Activated CD4-positive, alpha-beta T cell treated with anti-CD3 and anti-CD28 coated beads, Interleukin-2, amount 10 ng/mL, durations not matched to agents 7 days and 5 days (primary cell): ENCODE measurements at places on chromosomes 7 and 10.

GRCh38 chr7:124655990-124656389 is 109.6 kb downstream of the GPR37 start:
- no peaks in the 10 kb centered on the region for H3K4me1 ChIP-seq
- H3K27me3 ChIP-seq: no peaks in the 10 kb centered on the region
- H3K36me3 ChIP-seq: no peaks in the 10 kb centered on the region
- DNase-seq: no peak
- no peak overlapping the region for H3K4me3 ChIP-seq

DNA sequence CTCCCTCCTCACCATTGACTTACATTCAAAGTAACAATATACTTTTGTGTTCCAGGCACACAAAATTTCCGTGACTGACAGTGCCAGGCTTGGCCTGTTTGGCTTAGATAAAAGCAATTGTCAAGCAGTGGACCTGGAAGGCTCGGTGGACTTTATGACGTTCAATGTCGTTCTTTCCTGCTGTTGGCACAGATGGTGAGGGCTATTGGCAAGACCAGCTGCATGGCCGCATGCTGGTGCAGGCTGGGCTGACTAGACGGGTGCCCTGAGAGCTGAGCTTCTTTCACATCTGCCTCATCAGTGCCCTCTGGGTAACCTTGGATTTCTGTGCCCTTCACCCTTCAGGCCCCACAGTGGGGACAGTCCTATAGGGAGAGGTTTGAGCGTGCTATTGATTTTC is 45.2 kb downstream of the WIPF3 start:
- no peak for DNase-seq
- H3K27me3 ChIP-seq: peaks cover 11% of the 10 kb centered on the region
- no peaks in the 10 kb centered on the region for H3K4me1 ChIP-seq
- H3K27ac ChIP-seq: no peak overlapping the region
- H3K4me3 ChIP-seq: no peak overlapping the region
- H3K36me3 ChIP-seq: no peaks in the 10 kb centered on the region

- H3K4me1 ChIP-seq: no peaks in the 10 kb centered on the region
- no peaks in the 10 kb centered on the region for H3K27me3 ChIP-seq
- H3K4me3 ChIP-seq: no peak overlapping the region
- no peak for DNase-seq
- no peaks in the 10 kb centered on the region for H3K36me3 ChIP-seq
- no peak overlapping the region for H3K27ac ChIP-seq
Measured at GRCh38 chr7:15554744-15555143, 7.1 kb downstream of the AGMO start.

DNA sequence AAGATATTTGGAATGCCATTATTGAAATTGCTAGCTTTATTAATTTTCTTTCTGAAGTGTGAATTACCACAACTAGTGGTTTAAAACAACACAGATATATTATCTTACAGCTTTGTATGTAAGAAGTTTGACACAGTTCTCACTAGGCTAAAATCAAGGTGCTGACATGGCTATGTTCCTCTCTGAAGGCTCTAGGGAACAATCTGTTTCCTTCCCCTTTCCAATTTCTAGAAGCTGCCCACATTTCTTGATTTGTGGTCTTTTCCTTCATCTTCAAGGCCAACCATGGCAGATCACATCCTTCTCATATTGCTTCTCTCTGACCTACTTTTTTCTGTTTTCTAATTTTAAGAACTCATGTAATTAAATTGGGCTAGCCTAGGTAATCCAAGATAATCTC is 43.3 kb upstream of the SLC26A3 start:
- no peak overlapping the region for H3K27ac ChIP-seq
- no peaks in the 10 kb centered on the region for H3K4me1 ChIP-seq
- H3K4me3 ChIP-seq: no peak overlapping the region
- DNase-seq: no peak
- peaks cover 7% of the 10 kb centered on the region for H3K27me3 ChIP-seq

DNA sequence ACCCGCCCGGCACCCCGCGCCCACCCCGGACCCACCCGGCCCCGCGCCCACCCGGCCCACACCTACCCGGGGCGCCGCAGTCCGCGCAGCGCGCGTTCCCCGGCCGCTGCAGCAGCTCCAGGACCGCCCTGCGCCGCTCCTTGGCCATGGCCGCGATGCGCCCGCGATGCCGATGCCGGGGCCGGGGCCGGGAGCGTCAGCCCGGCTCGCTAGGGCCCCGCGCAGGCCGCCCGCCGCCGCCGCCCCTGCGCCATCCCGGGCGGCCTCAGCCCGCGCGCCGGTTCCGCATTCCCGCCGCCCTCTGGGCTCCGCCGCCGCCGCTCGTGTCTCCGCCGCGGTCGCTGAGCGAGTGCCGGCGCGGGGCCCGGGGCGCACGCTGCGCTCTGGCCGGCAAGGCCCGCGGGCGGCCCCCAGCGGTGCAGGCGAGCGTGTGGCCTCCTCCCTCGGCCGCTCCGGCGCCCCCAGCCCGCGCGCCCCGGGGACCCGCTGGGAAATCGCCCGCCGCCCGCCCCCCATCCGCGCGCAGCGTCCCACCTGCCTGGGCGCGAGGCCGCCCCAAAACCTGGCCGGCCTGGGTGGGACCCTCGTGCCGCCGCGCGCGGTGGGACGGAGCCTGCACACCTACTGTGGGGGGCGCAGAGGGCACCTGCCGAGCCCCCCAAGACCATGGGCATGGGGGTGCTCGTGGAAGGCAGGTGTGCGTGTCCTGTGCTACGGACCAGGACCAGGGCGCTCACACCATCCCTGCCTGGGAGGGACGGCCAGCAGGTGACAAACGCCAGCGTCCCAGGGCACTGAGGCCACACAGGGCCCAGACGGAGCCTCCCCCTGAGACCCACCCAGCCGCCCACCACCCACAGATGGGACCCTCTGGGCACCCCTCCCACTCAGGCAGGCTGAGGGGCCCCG is at the start of gene ADAP1:
Gene ADAP1 (minus strand): TSS at position 351 of the 909 bp plus-strand sequence. CDS start 203 bp downstream, at position 148.
- peak within 1 kb of the TSS; percentile 54 for H3K27ac ChIP-seq
- peak within 1 kb of the TSS; percentile 58 for H3K4me3 ChIP-seq
- no peaks in the 10 kb centered on the region for H3K36me3 ChIP-seq
- peaks cover 14% of the 10 kb centered on the region for H3K27me3 ChIP-seq
- peaks cover 4% of the 10 kb centered on the region for H3K4me1 ChIP-seq

DNA sequence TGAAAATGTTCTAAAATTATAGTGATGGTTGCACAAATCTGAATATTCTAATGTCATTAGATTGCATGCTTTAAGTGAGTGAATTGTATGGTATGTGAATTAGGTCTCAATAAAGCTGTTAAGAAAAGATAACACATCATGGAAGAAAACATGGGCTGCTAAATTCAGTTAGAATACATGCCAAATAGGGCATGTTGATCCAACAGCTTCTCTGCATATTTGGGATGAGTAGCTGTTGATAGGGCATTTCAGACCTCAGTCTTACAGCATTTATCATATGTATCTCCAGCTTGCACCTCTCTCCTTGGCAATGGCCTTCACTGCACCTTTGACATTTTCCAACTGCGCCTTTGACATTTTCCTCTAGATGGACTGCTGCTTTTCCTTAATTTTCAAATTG is 13.2 kb downstream of the CREB5 start:
- no peaks in the 10 kb centered on the region for H3K4me1 ChIP-seq
- H3K27ac ChIP-seq: no peak overlapping the region
- no peak for DNase-seq
- H3K4me3 ChIP-seq: no peak overlapping the region
- H3K36me3 ChIP-seq: no peaks in the 10 kb centered on the region
- peaks cover 28% of the 10 kb centered on the region for H3K27me3 ChIP-seq

GRCh38 chr7:47461161-47461560 is 120.8 kb downstream of the TNS3 start:
- H3K4me3 ChIP-seq: no peak overlapping the region
- H3K27me3 ChIP-seq: no peaks in the 10 kb centered on the region
- no peaks in the 10 kb centered on the region for H3K36me3 ChIP-seq
- no peak overlapping the region for H3K27ac ChIP-seq
- no peaks in the 10 kb centered on the region for H3K4me1 ChIP-seq

- H3K4me3 ChIP-seq: no peak overlapping the region
- H3K4me1 ChIP-seq: peaks cover 15% of the 10 kb centered on the region
- no peak overlapping the region for H3K27ac ChIP-seq
- DNase-seq: no peak
- H3K36me3 ChIP-seq: no peaks in the 10 kb centered on the region
Measured at GRCh38 chr10:74909670-74910069, 83.3 kb downstream of the KAT6B start.

DNA sequence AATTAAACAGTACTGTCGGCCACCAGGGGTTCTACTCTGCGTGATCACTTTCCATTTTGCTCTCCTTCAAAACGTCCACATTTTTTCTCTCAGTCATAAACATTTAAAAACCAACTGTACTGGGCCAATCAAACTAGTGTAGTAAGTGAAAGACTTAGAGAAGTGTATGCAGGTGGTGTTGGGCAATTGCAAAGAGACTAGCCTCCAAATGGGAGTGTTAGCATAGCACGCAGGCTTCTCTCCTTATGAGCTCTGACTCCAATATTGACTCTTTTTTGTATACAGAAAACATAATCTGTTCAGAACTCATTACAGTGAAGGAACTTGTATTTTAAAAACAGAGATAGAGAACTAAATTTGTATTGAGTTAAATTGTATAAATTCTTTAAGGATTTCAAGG is 150.6 kb downstream of the SDK1 start:
- no peaks in the 10 kb centered on the region for H3K4me1 ChIP-seq
- no peaks in the 10 kb centered on the region for H3K27me3 ChIP-seq
- DNase-seq: no peak
- no peaks in the 10 kb centered on the region for H3K36me3 ChIP-seq

- DNase-seq: no peak
- H3K36me3 ChIP-seq: peaks cover 13% of the 10 kb centered on the region
- H3K4me3 ChIP-seq: peak overlapping the region; percentile 56
Measured at GRCh38 chr10:74055383-74056049, 57.6 kb downstream of the VCL start.

DNA sequence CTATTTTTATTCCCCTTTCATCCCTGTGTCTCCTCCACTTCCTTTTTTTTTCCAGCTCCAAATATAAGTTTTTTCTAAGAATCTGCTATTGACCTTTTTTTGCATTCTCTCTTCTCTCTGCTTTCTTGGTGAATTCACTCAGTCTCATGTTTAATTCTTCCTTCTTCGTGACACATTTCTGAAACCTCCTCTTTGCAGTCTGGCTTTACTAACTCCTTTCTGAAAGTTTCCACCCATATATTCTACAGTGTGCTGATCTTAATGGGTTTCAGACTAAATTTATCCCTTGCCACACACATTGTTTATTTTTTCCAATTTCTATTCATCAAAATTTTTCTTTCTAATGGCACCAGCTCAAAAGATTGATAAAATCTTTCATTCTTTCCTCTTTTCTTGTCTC is 47.8 kb upstream of the CALD1 start:
- H3K27ac ChIP-seq: no peak overlapping the region
- H3K4me3 ChIP-seq: no peak overlapping the region
- peaks cover 2% of the 10 kb centered on the region for H3K36me3 ChIP-seq
- no peaks in the 10 kb centered on the region for H3K27me3 ChIP-seq
- no peak for DNase-seq

DNA sequence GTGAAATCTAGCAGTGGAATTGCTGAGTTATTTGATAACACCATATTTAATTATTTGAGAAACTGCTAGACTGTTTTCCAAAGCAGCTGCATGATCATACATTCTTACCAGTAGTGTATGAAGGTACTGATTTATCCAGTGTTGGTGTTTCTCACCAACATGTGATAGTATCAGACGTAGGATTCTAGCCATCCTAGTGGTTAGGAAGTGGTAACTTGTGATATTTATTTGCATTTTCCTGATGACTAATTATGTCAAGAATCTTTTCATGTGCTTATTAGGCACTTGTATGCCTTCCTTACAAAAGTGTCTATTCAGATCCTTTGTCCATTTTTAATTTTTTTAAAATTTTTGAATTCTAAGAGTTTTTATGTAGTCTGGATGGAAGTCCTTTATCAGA is 54.2 kb upstream of the PLXDC2 start:
- H3K4me1 ChIP-seq: no peaks in the 10 kb centered on the region
- H3K4me3 ChIP-seq: no peak overlapping the region
- no peaks in the 10 kb centered on the region for H3K36me3 ChIP-seq
- H3K27me3 ChIP-seq: no peaks in the 10 kb centered on the region

DNA sequence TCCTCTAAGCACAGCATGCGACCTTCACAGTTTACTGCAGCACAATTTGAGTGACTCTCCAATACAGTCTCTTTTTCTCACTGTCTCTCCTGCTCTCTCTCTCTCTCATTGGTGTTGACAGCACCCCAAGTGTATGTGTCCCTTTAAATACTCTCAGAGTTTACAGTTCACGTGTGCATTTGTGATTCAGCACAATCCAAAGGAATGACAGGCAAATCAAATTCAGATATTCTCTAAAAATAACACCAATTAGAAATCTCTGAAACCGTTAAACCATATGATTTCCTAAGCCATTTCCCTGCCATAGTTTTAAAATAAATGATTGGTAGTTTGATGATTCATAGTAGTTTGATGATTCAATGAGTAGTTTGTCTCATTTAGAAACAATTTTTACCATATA is 104.0 kb upstream of the GAD2 start:
- no peaks in the 10 kb centered on the region for H3K36me3 ChIP-seq
- no peak overlapping the region for H3K4me3 ChIP-seq
- H3K27me3 ChIP-seq: peaks cover 8% of the 10 kb centered on the region
- H3K4me1 ChIP-seq: no peaks in the 10 kb centered on the region
- no peak for DNase-seq
- H3K27ac ChIP-seq: no peak overlapping the region

GRCh38 chr10:55550236-55550635 is 749.2 kb upstream of the PCDH15 start:
- no peaks in the 10 kb centered on the region for H3K4me1 ChIP-seq
- H3K27me3 ChIP-seq: no peaks in the 10 kb centered on the region
- H3K27ac ChIP-seq: no peak overlapping the region
- DNase-seq: no peak
- H3K36me3 ChIP-seq: no peaks in the 10 kb centered on the region
- H3K4me3 ChIP-seq: no peak overlapping the region

DNA sequence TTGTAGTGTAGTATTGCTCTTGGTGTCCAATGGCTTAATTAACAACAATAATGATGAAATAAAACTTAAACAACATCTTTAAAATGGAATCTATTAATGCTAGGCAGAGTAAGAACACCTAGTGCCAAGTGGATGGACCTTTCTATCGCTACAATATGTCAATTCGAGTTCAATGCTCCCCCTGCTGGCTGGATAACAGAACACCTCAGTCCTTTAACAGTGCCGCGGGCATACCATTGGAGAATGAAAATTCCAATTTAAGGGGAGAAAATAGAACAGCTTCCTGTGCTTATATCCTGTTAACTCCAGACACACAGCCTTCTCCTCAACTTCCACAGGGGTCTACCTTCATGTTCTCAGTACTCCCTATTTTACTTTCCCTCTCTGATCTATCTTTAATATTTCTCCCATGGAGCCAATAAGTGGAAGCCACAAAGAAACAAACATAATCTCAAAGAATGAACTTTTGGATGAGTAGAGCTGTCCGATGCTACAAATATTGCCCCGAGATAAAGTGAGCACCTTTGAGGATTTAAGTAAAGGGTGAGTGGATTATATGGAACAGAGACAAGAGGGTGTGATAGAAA is 41.4 kb downstream of the COL1A2 start:
- no peaks in the 10 kb centered on the region for H3K4me1 ChIP-seq
- no peak overlapping the region for H3K4me3 ChIP-seq
- DNase-seq: peak; percentile 65
